ENCODE measurements at places on chromosomes 3 and 15. TPM values are rescaled to one million over a fixed set of nuclear protein-coding genes. Genes with fewer than 3 reads are reported as not detected.

TNFAIP8L3 gene
- total RNA-seq: 7.5 TPM

GP9 gene
- not detected for total RNA-seq

C3orf52 gene
- 2.3 TPM for total RNA-seq

LTK gene
- total RNA-seq: 0.84 TPM

C2CD4A gene
- total RNA-seq: not detected

POU1F1 gene
- not detected for total RNA-seq

SKIL gene
- total RNA-seq: 56.7 TPM

TLR9 gene
- not detected for total RNA-seq

CADPS gene
- total RNA-seq: 4.4 TPM

COL6A5 gene
- not detected for total RNA-seq

CPN2 gene
- total RNA-seq: 0.24 TPM

FAM98B gene
- total RNA-seq: 8.2 TPM

SUCNR1 gene
- total RNA-seq: 2.6 TPM

MUC20 gene
- total RNA-seq: 8.7 TPM

CNTN3 gene
- 3.1 TPM for total RNA-seq

LSAMP gene
- total RNA-seq: 1.9 TPM

UROC1 gene
- not detected for total RNA-seq

ADGRG7 gene
- not detected for total RNA-seq

ZXDC gene
- total RNA-seq: 29.9 TPM

DUOXA1 gene
- total RNA-seq: 1.0 TPM

MYZAP gene
- total RNA-seq: 20.3 TPM

ITIH4 gene
- 2.5 TPM for total RNA-seq

CYP11A1 gene
- total RNA-seq: 1.3 TPM

DUOXA2 gene
- not detected for total RNA-seq

ACTR8 gene
- total RNA-seq: 22.1 TPM

GJD2 gene
- total RNA-seq: not detected

PIK3R4 gene
- 18.4 TPM for total RNA-seq

All from omental fat pad (tissue), 4 donors.